ENCODE measurements at places on chromosomes 6 and 20. TPM values are rescaled to one million over a fixed set of nuclear protein-coding genes. Genes with fewer than 3 reads are reported as not detected.

- peak; percentile 63 for DNase-seq
Observed at GRCh38 chr6:16698997-16699868, 62.0 kb downstream of the ATXN1 start.

DNA sequence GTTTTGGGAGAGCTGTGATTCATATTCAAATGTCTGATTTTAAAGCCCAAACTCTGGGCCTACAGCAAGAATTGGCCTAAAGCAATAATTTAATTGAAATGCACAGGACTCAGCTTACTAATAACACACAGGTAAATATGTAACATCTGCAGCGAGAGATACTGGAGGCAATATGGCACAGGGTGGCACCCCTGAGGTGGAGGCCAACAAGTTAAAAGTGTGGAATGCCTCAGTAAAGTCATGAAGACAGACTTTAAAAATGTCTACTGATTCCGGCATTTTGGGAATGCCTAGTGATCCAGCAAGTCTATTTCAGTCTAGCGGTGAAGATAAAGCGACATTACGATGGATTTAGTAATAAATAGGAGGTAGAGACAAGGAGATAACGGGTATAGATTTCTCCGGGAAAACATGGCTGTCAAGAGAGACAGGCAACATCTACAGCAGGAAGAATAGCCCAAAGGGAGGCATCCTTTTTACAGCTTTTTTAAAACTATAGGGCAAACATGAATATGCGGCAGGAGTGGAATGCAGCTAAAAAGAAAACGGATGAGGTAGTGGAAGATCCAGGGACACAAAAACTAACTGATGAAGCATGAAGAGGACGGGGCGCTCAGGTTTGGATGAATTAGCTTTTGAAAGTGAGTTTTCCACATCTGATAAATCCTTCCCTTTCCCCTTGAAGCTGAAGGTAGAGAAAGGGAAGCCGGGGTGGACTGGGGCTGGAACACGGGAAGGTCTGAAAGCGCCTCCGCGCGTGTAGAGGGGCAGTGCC, 1.2 kb downstream of the NANP start:
- no peak for DNase-seq

DNA sequence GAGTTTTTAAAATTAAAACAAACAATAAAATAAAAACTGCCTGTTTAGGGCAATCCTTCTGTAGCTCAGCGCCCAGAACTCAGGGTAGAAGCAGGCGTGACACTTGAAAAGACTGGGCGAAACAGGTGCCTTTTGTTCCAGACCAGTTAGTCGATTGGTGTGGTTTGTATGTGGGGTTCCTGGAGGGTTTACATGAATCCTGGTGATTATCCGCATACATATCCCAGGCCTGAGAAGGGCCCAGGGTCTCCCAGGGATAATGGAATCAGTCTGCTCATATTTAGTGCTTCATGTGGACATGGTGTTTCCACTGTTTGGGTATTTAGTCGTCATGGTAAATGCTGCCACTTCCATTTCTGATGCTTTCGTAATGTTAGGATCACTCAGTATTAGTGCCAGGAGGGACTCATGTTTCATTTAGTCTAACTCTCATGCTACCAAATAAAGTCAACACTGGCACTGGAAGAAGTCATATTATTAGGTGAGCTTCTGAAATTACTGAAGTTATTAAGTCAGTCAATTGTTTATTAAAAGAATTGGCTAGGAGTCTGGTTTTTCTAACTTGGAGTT, 116.5 kb downstream of the SAMD5 start:
- no peak for DNase-seq

DNA sequence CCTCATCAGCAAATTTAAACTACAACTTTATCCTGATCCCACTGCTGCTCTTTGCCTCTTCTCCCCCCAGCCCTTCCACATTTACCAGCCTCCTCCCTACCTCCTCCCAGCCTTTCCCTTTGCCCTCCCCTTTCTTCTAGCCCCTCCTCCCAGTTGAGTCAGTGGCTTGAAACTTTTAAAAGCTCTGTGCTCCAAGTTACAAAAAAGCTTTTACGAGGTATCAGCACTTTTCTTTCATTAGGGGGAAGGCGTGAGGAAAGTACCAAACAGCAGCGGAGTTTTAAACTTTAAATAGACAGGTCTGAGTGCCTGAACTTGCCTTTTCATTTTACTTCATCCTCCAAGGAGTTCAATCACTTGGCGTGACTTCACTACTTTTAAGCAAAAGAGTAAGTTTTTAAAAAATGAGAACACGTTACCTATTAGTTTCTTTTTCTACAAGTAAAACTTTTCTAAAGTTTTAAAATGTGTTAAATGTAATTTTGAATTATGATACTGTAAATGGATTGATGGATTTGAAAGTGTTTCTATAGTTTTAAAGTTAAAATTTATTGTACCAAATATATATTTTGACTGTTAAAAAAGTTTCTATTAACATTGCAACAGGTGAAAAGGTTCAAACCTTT, at the start of gene GJA1:
Gene GJA1 (plus strand): TSS at position 203 of the 626 bp plus-strand sequence. CDS start 11,202 bp downstream, outside the sequence.
- DNase-seq = peak; percentile 87

- no peak for DNase-seq
Observed at GRCh38 chr6:26332843-26333242, 32.2 kb upstream of the BTN3A2 start.

- DNase-seq = no peak
Observed at GRCh38 chr6:139327038-139327437, 35.2 kb upstream of the TXLNB start.

DNA sequence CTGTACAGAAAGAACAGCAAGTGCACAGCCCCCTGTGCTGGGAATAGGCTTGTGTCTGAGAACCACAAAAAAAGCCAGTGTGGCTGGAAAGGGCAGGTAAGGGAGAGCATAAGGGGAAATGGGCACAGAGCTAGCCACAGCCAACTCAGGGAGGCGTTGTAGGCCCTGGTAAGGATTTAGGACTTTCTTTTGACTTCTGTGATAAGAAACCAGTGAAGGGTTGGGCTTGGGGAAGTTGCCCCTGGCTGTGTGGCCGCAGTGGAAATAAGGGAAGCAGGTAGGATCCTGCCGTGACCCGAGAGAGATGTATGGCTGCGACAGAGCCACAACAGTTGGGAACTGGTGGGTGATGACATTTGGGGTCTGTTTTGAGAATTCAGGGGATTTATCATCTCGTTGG, 30.0 kb upstream of the PHACTR2 start:
- DNase-seq = no peak

Gene ZC3H12D
- 0.30 TPM for total RNA-seq

GRCh38 chr6:92723390-92723931, 695.9 kb downstream of the EPHA7 start:
- DNase-seq = peak; percentile 23

DNA sequence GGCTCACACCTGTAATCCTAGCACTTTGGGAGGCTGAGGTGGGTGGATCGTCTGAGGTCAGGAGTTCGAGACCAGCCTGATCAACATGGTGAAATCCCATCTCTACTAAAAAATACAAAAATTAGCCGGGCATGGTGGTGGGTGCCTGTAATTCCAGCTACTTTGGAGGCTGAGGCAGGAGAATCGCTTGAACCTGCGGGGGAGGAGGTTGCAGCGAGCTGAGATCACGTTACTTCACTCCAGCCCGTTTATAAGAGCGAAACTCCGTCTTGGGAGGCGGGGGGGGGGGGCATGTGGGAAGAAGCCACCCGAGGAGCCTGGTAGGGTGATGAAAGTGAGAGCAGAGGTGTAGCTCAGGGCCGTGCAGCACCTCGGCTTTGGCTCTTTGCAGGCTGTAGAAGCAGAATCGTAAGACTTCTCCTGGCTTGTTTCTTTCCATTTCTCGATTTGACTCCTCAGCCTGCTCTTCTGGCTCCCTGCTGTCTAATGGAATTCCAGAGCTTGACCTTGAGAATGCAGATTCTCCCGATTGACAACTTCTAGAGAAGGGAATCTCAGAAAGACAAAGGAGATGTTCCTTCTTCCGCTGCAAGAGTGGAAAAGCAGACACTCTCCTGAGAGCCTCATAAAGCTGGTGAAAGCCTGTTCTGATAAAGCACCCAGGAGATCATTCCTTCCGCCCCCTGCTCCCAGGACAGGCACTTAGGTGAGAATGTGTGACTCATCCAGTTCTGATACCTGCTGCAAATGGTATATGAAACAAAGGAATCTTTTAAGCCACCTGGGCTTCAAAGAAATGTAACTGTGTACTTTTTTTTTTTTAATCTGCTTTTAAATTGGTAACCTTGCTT, 26.0 kb upstream of the PPP1R16B start:
- DNase-seq = no peak

DNA sequence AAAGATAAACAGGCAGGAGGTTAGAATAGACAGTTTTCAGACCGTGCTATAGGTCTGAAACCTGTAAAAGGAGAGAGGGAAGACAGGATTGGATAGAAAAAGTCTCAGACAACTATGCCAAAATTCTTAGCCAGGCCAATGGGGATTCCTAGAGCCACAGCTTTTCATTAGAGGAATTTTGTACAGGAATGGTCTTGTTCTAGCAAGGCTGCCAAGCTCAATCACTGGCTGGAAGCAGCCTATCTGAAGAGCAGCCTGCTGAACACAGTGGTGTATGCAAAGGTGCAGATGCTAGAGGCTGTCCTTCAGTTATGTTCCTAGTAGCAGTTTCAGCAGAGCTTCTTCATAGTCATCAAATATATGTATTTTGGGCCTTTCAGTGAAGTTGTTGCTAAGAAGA, 313.1 kb downstream of the GRIK2 start:
- DNase-seq = no peak

Gene TBC1D20
- 13.3 TPM for total RNA-seq

DNA sequence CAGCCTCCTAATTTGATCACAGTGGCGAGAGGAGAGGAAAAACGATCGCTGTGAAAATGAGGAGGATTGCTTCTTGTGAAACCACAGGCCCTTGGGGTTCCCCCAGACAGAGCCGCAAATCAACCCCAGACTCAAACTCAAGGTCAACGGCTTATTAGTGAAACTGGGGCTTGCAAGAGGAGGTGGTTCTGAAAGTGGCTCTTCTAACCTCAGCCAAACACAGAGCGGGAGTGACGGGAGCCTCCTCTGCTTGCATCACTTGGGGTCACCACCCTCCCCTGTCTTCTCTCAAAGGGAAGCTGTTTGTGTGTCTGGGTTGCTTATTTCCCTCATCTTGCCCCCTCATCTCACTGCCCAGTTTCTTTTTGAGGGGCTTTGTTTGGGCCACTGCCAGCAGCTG, 28.7 kb downstream of the SAYSD1 start:
- DNase-seq = no peak

GRCh38 chr20:4637081-4637797, 84.5 kb upstream of the PRND start:
- DNase-seq = peak; percentile 11

- DNase-seq = no peak
Observed at GRCh38 chr20:14777591-14777990, 440.2 kb upstream of the FLRT3 start.

Gene ABHD16B
- not detected for total RNA-seq

Gene RIMS1
- 3.3 TPM for total RNA-seq

Gene VARS1
- total RNA-seq = 80.3 TPM

- no peak for DNase-seq
Observed at GRCh38 chr20:58731192-58731591, 38.6 kb downstream of the NPEPL1 start.

GRCh38 chr6:169847901-169848311, 96.5 kb downstream of the ERMARD start:
- DNase-seq = no peak

All from Daoy (cell line).